ENCODE measurements at places on chromosomes 13 and 19. TPM values are rescaled to one million over a fixed set of nuclear protein-coding genes. Genes with fewer than 3 reads are reported as not detected.

- no peak for DNase-seq
Observed at GRCh38 chr13:110506859-110507566, 54.5 kb downstream of the RAB20 start.

- DNase-seq = no peak
Observed at GRCh38 chr13:28258417-28258816, 120.1 kb downstream of the PAN3 start.

GRCh38 chr19:49224879-49225278 lies 67.3 kb downstream of the TRPM4 start:
- DNase-seq = no peak

- no peak for DNase-seq
Observed at GRCh38 chr13:93550236-93550635, 323.6 kb downstream of the GPC6 start.

DNA sequence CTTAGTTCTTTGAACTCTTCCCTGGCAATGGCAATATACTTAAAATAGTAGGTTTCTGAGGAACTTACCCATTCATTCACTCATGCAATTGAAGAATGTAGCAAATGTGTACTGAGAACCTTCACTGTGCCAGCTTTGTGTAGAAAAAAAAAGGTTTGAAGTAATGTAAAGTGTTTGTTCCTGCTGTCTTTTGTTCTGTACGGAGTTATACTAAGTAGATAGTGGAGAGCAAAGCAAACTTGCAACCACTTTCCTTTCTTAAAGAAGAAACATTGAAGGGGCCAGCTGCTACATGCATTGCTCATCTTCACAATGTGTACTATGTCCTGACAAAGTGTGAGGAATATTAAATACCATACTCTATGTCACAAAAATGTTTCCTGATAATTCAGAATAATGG lies 68.9 kb upstream of the FREM2 start:
- DNase-seq = no peak

DNA sequence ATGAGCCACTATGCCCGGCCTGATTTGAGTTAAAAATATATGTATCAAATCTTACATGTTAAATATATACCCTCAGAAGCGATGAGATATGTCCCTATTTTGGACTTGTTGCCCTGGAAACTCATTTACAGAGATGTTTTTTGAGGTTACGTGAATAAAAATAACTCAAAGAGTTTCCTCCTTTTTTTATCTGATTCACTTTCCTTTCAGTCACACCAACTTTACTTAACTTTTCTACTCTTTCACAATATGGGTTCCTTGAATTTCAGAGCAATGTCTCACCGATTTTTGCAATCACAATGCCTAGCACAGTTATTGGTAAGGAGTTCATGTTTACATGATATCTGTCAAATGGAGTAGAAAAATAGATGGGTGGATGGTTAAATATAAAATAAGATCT lies 2.3 kb downstream of the OR7C2 start:
- DNase-seq = no peak

- no peak for DNase-seq
Observed at GRCh38 chr19:42422092-42422900, 4.9 kb downstream of the LIPE start.

- DNase-seq = no peak
Observed at GRCh38 chr19:40466985-40467734, at the start of gene SPTBN4. TSS of gene SPTBN4 (plus strand) at chr19:40467001. CDS start at chr19:40472622, 5,621 bp downstream.

DNA sequence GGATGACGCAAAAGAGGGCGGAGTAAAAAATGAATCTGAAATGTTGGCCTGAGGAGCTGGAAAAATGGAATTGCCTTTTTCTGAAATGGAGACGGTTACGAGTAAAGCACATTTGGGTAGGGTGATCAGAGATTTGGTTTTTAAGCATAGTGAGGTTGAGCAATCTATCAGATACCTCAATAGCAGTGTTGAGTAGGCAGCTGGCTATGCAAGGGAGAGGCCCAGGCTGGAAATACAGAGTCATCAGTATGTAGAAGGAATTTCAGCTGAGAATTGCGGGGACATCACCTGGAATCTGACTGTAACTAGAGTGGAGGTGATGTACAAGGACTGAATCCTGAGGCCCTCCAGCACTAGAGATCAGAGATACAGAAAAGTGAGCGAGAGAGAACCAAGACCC lies 224.8 kb downstream of the LMO7 start:
- DNase-seq = no peak

DNA sequence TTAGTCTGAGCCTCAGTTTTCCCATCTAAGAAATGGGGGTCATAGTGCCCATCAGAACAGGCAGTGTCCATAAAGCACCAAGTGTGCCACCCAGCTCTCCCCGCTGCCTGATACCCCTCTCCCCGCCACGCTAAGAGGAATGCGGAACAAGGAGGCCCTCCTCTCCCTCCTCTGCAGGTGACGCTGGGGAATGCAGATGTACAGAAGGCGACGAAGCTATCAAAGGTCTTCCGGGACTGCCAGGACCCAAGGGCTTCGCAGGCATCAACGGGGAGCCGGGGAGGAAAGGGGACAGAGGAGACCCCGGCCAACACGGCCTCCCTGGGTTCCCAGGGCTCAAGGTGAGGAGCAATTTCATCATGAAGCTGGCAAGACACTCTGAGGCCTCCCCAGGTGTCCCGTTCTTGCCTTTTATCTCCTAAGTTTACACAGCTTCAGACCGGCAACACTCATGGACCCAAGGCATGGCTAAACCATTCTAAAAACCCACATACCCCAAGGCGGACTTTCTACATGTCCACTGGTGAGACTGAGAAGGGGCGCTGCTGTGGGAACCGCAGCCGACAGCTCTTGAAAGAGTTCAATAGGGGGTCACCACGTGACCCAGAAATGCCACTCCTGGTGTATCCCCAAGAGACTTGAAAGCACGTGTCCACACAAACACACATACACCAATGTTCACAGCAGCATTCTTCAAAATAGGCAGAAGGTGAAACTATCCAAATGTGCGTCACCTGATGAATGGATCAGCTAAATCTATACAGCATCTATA lies 102.7 kb downstream of the RAB20 start:
- no peak for DNase-seq

GRCh38 chr13:75321084-75321483 lies 160.9 kb downstream of the TBC1D4 start:
- DNase-seq = no peak

- no peak for DNase-seq
Observed at GRCh38 chr19:2413629-2414028, 13.8 kb downstream of the TIMM13 start.

DNA sequence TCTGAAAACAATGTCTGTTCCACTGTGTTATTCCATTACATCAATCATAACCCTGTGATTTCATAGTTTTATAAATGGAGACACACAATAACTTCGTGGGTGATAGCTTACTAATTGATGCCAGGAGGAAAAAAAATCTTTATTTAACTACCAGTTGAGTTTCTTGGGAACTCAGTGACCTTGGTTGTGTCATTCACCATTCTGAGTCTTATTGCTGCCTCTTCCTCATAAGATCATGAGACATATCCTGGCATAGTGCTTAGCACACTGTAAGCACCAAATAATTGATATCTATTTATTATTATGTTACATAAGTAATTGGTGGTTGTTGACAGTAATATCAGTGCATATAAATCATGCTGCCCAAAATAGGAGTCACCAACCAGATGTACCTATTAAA lies 39.1 kb upstream of the SIN3B start:
- DNase-seq = no peak

- no peak for DNase-seq
Observed at GRCh38 chr13:98390086-98390715, 186.7 kb downstream of the STK24 start.

DNA sequence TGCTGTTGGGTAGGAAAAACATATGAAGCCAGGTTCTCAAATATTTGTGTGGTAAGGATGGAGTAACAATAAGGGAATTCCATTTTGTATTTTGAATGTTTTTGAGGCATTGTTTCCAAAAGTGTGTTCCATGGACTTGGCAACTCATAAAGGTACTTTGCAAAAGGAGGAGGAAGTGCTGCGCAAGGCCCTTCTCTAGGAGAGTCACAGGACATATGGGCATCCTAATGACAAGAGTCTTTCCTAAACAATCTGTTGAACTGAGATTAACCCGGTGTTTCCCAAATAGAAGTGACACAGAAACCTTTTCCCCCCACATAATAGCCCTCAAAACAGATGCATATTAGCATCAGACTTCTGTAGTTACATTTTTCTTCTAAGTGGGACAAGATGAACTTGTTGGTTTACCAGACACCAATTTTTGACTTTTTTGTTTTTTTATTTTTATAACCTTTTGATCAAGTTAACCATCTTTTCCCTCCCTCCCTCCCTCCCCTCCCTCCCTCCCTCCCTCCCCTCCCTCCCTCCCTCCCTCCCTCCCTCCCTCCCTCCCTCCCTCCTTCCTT lies 209.3 kb downstream of the PCCA start:
- no peak for DNase-seq

- no peak for DNase-seq
Observed at GRCh38 chr19:2634228-2634951, 68.1 kb downstream of the GNG7 start.

- DNase-seq = no peak
Observed at GRCh38 chr19:7545300-7545699, 9.8 kb downstream of the PNPLA6 start.

DNA sequence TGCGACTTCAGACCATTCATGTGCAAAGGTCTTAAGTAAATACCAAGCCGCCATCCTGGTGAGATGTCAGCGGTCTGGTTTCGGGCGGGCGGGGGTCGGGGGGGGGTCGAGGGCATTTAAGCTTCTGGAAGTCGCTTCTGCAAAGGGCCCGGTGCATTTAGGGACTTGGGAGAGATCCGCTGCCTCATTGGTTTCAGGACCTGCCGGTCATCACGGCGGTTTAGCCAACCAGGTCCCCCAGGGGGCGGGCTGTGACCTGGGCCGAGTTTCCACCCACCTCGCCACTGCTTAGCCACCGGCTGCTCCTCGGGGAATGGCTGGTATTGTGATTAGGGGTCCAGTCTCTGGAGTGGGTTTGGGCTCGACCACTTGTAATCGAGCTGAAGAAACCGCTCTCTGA lies 7.8 kb downstream of the ANKLE1 start:
- DNase-seq = peak; percentile 89

DNA sequence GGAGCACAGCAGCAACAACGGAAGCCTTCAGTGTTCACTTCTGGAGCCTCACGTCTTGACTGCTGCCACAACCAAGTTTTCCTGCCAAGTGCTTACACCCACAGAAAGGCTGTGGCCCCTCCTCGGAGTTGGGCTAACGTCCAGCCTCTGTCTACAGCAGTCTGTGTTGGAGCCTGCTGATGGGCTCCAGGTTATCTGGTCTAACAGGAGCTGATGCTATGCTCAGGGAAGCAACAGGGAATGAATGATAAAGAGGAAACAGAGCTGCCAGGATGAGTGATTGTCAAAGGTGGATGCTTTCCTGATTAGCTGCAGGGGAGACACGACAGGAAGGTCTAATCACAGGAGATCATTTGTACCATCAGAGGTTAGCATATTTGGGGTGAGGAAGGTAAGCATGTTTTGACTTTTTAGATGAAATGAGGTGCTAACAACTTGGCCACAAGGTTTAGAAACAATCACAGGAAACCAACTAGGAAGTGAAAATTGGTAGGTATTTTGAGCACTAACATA lies 53.8 kb upstream of the RCBTB2 start:
- DNase-seq = no peak

- DNase-seq = no peak
Observed at GRCh38 chr13:65125236-65125635, 2104.9 kb downstream of the PCDH9 start.

DNA sequence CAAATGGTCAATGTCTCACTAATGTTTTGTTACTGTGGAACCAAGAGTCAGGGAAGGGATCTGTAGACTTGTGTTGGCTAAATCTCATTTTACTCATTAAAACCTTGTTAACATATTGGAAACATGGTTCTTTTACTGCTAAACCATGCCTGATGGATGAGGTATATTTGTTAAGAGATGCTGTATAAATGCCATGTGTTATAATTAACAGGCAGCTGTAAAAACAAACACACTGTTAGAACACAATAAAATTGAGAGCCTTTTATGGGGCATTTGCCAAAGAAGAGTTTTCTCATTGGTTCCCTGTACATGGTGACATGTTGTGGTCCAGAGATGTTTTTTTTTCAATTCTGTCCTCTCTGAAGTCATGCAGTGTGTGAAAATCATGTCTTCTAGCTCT lies 121.9 kb downstream of the ESD start:
- DNase-seq = no peak

GRCh38 chr13:52739468-52740071 lies at the start of gene CNMD:
TSS of gene CNMD (minus strand) at chr13:52739820. CDS start at chr13:52739701, 119 bp downstream.
- DNase-seq = no peak

GRCh38 chr19:3625996-3626472 lies 556 bp downstream of the CACTIN start:
- DNase-seq = no peak

GRCh38 chr13:110447058-110447511 lies 114.4 kb downstream of the RAB20 start:
- DNase-seq = no peak

GRCh38 chr19:51136851-51137551 lies 5.1 kb upstream of the SIGLEC7 start:
- no peak for DNase-seq

GRCh38 chr13:22801402-22802003 lies 379.3 kb upstream of the SGCG start:
- no peak for DNase-seq

GRCh38 chr13:65866138-65866537 lies 1364.0 kb downstream of the PCDH9 start:
- DNase-seq = no peak

- no peak for DNase-seq
Observed at GRCh38 chr13:113819731-113820715, 43.9 kb downstream of the GAS6 start.

GRCh38 chr19:20325151-20325550 lies 158.1 kb downstream of the ZNF486 start:
- no peak for DNase-seq

- no peak for DNase-seq
Observed at GRCh38 chr19:16846901-16847300, 17.7 kb downstream of the SIN3B start.

DNA sequence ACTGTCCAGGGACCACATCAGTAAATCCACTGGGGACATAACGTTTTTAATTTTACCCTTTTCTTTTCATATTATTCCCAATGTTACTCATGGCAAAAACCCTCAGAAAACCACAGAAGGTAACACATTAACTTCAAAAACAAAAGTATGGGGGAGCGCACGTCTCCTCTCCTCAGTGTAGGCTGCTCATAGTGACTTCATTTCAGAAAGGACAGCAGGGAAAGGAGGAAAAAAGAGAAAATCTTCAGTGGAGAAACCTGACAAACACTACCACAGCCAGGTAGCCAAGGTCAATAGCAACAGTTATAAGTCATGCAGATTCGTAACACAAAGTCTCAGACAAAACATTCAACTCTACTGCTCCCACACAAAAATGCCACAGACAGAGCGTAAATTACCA lies 21.4 kb downstream of the DZIP1 start:
- no peak for DNase-seq

Gene ACP7
- not detected for total RNA-seq

Gene ZNF534
- not detected for total RNA-seq

Gene ZNF729
- total RNA-seq = not detected

Gene ELSPBP1
- not detected for total RNA-seq

Gene KANK3
- total RNA-seq = not detected

Gene PODNL1
- total RNA-seq = 2.4 TPM

Gene CDX2
- not detected for total RNA-seq

Gene HSPB6
- total RNA-seq = 0.64 TPM

Gene SHISA7
- total RNA-seq = not detected

Gene MEIOSIN
- not detected for total RNA-seq
